ENCODE measurements at places on chromosomes 1 and 21. TPM values are rescaled to one million over a fixed set of nuclear protein-coding genes. Genes with fewer than 3 reads are reported as not detected.

TTC34 gene
- total RNA-seq: 0.35 TPM

GRCh38 chr1:53182716-53183094, 13.9 kb upstream of the CPT2 start:
- no peak for DNase-seq

DNA sequence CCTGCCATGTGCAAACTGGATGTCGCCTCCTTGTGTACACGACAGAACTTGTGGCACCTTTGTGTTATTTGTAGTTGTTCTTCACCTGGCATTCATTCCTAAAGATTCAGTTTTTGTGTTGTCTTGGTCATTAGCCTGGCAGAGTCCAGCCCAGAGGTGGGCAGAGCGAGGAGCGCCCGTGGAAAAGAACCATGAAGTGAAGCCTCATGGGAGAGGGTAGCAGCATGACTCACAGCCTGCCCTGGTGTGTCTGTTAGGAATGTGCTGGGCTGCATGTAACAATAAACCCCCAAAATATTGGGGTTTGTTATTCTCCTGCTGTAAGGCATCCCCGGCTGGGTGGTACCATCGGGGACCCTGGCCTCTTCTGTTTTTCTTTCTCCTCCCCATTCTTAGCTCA, 124.9 kb upstream of the TMEM51 start:
- no peak for DNase-seq

- DNase-seq: no peak
These were observed 374.9 kb upstream of the PBX1 start for GRCh38 chr1:164183854-164184635.

LRRC47 gene
- total RNA-seq: 63.1 TPM

ABCB10 gene
- 11.0 TPM for total RNA-seq

- DNase-seq: no peak
These were observed 90.7 kb downstream of the JAK1 start for GRCh38 chr1:64875606-64876005.

TFF2 gene
- not detected for total RNA-seq

GRCh38 chr1:236608930-236609726, 4.8 kb upstream of the HEATR1 start:
- no peak for DNase-seq

OR14K1 gene
- not detected for total RNA-seq

DNA sequence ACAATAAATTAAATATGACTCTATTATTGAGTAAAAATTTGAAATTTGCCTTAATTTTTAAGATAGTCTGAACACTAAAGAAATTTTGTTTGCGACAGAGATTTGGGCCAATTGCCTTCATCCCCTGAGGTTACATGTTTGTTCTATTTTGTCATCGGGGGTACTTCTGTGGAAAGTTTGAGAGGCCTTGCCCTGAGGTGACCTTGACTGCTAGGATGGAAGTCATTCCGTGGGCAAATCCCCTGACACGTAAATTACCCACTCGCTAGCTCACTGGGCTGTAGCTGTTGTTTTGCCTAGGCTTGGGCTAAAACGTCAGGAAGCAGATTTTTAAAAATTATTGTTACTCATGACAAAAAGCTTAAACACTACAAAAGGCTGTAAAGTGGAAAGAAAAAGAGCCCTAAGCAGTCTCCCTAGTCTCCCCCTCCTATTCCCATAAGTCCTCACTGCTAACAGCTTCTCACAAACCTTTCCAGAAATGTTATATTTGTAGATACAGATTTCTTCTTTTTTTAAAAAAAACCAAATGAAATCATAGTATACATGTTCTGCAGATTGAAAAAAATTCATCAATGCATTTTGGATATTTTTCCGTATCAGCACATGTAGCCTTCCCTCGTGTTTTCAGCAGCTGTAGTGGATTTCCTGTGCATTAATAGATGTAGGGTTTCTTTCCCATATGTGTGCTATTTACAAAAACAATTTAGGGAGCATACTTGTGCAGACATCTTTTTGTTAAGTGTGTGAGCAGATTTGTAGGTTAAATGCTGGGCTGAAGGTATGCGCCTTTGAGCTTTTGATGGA, 142.7 kb downstream of the MRPS6 start:
- no peak for DNase-seq

TRPM2 gene
- total RNA-seq: 1.2 TPM

- no peak for DNase-seq
These were observed 30.4 kb downstream of the TMEM63A start for GRCh38 chr1:225851805-225852204.
